ENCODE measurements at places on chromosomes 1 and 21.

GRCh38 chr1:214414691-214415090, 133.7 kb downstream of the SMYD2 start:
- no peak for DNase-seq

GRCh38 chr21:16421965-16422364, 692.2 kb downstream of the USP25 start:
- no peak for DNase-seq

GRCh38 chr1:228988664-228989063, 253.4 kb downstream of the RHOU start:
- DNase-seq: no peak

- peak; percentile 62 for DNase-seq
Observed at GRCh38 chr1:160675641-160676410, 29.0 kb upstream of the SLAMF1 start.

- no peak for DNase-seq
Observed at GRCh38 chr1:211687462-211688215, 12.2 kb upstream of the NEK2 start.

- no peak for DNase-seq
Observed at GRCh38 chr1:219548386-219548785, 64.5 kb downstream of the ZC3H11B start.

GRCh38 chr1:7595336-7595735, 175.8 kb upstream of the VAMP3 start:
- DNase-seq: no peak

DNA sequence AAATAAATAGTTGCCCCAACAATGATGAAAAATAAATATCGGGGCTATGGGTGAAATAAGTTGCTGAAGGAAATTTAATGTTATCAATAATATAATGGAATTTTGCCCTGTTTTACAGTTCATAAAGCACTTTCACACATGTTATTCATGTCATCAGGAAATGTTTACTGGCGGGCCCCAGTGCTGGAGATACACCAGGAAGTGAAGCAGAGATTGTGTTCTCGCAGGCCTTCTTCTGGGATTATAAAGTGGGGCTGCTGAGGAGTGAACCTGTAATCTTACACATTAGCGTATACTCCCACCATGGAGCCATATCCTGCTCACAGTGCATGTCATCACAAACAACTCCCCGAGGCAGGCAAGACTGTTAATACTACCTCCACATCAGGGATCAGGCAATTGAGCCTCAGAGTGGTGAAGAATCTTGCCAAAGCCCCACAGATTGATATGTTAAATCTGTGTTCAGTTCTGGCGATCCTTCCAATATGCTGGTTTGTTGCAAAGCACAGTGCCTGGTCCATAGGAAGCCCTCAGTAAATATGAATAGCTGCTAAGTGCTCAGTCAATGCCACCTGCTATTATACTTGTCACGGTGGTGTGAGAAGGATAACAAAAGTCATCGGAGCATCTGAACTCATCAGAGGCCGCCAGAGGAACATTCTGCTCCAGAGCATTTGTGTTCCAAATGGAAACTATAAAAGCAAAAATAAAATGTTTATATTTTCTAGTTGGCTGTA, 104.4 kb upstream of the UBE2U start:
- no peak for DNase-seq

GRCh38 chr1:67683766-67684525, 1.1 kb upstream of the GADD45A start:
- DNase-seq: no peak

- peak; percentile 9 for DNase-seq
Observed at GRCh38 chr1:34681480-34682451, 73.1 kb upstream of the GJB5 start.

GRCh38 chr1:1122078-1122811, 6.4 kb upstream of the C1orf159 start:
- peak; percentile 84 for DNase-seq

DNA sequence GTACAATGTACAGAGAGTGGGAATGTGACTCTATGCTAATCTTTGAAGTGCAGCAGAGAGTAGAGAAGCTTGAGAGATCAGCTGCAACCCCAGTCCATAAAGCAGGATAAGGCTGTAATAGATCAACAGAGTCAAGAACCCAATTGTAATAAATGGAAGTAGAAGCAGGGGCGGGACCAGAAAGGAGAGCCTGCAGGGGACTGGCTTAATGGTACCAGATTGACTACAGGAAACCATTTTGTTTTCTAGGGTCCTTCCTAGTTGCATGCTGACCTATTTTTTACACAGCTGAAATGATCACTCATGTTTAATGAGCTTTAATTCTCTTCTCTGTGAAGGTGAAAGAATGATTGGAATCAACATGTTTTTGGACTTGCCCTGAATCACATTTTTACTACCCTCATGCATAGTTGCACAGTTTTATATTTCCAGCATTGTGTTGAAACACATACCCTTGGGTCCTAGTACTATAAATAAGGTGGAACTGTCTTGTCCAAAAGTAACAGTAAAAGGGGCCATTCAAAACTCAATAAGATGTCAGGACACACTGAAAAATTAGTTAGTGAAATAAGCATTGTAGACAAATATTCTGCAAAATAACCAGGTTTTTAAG, 69.8 kb downstream of the GPR88 start:
- DNase-seq: no peak

DNA sequence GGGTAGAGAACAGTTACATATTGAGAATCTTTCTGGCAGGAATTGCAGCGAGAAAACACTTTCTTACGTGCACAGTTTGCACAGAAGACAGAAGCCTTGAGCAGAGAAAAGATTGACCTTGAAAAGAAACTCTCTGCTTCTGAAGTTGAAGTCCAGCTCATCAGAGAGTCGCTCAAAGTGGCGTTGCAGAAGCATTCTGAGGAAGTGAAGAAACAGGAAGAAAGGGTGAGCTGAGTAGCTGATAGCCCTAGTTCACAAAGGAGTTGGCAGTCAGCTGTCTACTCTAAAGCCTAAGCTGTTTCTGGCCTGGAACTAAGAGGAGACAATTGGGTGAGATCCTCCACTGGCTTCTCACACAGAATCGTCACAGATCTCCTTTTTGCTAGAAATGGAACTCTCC, 20.3 kb upstream of the SH3BGRL3 start:
- DNase-seq: no peak

GRCh38 chr1:201261771-201262547, 21.3 kb upstream of the PKP1 start:
- DNase-seq: no peak

GRCh38 chr1:30964706-30965105, 56.1 kb upstream of the SDC3 start:
- no peak for DNase-seq

- DNase-seq: no peak
Observed at GRCh38 chr21:34770576-34770975, 101.8 kb downstream of the CLIC6 start.

- no peak for DNase-seq
Observed at GRCh38 chr1:20555025-20555757, 2.8 kb downstream of the FAM43B start.

DNA sequence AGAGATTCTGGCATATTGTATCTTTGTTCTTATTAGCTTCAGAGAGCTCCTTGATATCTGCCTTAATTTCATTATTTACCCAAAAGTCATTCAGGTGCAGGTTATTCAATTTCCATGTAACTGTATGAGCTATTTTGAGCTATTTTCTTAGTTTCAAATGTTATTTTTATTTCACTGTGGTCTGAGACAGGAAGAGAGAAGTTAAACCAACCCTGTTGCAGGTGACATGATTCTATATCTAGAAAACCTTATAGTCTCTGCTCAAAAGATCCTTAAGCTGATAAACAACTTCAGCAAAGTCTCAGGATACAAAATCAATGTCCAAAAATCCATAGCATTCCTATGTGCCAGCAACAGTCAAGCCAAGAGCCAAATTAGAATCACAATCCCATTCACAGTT, 1644.0 kb upstream of the B3GALT2 start:
- no peak for DNase-seq

- no peak for DNase-seq
Observed at GRCh38 chr1:206714331-206715058, 29.8 kb downstream of the MAPKAPK2 start.

DNA sequence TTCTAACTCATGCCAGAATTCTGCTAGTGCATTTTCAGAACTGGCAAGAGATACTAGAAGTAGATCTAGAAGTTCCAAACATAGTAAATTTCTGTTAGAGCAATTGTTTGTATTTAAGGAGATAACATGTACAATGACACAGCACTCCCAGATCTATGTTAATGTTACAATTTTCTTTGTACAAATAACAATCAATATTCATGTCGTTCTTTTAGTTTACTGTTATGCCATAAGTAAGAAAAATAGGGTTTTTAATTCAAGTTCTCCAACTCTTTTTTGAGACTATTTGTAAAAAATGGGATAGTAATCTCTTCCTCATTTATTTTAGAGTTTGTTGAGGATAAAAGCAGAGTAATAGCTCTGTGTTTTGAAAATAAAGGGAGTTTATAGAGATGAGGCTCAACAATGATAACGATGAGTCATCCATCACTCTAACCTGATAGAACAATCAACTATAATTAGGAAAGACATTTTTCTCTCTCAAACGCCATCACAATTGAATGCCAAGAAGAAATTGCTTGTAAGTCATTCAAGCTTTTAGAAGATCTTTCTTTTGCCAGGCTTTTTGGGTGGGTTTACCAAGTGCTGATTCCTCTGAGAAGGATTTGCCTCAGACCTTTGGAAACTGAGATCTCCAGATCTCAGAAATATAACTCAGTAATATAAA, 638 bp downstream of the CD84 start:
- DNase-seq: no peak

- no peak for DNase-seq
Observed at GRCh38 chr1:85624361-85624760, 43.8 kb downstream of the CCN1 start.

- no peak for DNase-seq
Observed at GRCh38 chr1:36988321-36988720, 46.0 kb downstream of the GRIK3 start.

GRCh38 chr1:56877973-56878372, 23.4 kb downstream of the C8A start:
- DNase-seq: no peak

- no peak for DNase-seq
Observed at GRCh38 chr1:114833421-114833820, 21.2 kb upstream of the SYCP1 start.

GRCh38 chr21:31358158-31358557, 14.1 kb upstream of the TIAM1 start:
- DNase-seq: no peak

GRCh38 chr1:219581766-219582165, 31.1 kb downstream of the ZC3H11B start:
- no peak for DNase-seq

DNA sequence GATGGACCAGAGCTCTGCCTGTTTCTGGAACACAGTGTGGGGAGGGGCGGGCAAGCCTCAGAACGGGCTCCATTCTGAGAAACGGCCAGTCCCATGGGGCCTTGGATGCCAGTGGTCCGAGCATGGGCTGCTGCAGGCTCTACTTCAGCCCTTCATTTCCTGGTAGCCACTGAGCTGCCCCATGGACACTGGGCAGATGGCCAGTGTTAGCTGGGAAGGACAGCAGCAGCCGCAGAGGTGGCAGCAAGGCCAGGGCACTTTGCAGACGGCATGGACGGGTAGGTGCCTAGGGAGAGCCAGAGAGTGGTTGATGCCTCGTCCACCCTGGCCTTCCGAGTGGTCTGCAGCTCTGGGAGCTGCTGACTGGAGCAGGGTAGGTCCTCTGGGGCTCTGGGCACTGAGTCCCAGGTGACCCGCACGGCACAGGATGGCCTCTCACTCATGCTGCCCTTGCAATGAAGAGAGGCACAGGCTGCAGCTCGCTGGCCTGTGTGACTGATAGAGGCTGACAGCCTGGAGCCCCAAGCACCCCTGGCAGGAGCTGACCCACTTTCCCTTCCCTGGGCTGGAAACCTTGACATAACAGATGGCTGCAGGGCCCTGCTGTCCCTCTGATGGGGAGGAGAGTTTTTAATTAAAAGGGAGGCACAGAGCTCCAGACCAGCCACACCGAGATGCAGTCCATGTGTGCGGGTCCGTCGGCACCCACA, 87.7 kb upstream of the COL6A1 start:
- DNase-seq: no peak

- no peak for DNase-seq
Observed at GRCh38 chr21:35381743-35382310, 332.7 kb upstream of the RUNX1 start.

DNA sequence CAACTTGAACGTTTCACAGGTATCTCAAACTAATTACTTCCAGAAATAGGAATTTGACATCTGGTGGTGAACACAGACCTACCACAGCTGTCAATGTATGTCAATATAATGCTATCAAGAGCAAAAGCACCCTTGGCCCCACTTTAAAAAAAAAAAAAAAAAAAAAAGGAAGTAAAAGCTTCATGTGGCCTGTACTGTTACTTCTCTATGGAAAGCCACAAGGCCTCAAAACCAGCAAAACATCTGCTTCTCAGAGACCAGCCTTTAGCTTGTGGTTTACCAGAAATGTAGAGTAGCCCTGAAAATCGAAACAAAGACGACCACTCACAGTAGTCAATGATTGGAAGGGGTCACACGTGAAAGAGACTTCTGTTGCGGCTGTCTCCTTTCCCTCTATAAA, 109.6 kb downstream of the SLC45A1 start:
- DNase-seq: no peak

GRCh38 chr1:107326824-107327445, 186.1 kb downstream of the NTNG1 start:
- no peak for DNase-seq

GRCh38 chr1:50976890-50977574, 7.0 kb downstream of the CDKN2C start:
- no peak for DNase-seq

DNA sequence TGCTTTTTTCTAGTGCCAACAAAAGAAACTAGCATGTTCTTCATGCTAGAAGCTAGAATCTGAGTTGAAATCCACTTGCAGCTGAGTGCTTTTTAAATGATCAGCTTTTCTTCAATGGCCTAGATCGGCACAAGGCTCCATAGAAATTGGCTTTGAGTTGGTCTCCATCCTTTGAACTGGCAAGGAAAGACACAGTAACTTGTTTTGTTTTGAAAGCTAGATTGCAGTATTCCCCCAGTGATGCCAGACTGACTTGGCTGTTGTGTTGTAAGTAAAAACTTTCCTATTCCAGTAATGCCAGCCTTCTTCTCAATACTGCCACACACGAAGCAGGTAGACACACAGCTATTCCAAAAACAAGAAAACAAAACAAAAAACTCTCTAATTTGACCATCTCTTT, 139.1 kb downstream of the FMN2 start:
- DNase-seq: no peak

DNA sequence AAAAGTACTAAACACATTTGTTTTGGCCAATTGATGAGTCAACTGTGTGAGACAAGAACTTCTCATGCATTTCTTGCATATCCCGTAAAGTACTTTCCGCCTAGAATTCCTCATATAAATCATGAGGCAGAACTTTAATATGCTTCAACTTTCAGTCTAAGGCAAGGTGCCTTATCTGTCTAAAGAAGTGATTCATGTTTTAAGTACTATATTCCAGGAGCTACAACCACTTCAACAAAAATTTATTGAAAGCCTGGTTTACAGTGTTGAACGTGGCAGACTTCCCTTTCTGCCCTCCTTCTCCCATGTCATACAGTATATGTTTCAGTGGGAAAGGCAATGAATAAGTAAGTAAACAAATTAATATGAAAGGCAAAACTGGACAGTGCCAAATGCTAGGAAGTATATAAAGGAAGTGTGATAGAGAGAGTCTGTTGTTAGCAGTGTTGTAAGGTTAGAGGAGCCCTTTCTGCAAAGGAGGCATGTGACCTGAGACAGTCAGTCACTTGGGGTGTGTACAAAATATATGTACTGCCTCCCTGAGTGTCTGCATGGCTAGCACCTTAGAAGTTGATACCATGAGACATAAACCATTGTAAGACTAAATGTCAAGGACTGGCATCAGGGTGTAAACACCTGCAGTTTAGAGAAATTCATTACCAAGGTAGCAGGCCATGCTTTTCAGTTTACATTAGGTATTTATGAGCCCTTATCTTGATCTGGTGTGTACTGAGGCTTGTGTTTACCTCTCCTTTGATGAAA, 362.2 kb downstream of the SRGAP2C start:
- DNase-seq: no peak

All from T-helper 9 cell (primary cell).